Stimulated activated CD4-positive, alpha-beta T cell treated with anti-CD3 and anti-CD28 coated beads, Interleukin-12 subunit alpha, Interleukin-12 subunit beta, amount 100 ng/mL, for 4 hours (primary cell): ENCODE measurements at places on chromosomes 5 and 9.

DNA sequence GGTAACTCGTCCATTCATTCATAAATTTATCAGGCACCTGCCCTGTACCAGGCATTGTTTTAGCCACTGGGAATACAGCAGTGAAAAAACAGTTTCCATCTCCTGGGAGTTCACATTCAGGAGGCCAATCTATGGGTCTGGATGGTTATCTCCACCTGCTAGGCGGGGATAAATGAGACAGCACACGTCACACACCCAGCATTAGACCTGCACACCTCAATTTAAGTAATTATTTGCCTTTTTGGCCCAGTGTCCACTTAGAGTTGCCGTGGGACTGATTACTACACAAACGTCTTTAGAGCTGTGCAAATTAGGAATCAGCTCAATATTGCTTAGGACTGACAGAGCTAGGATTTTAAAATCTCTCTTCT is 46.1 kb downstream of the STK10 start:
- no peak for DNase-seq

DNA sequence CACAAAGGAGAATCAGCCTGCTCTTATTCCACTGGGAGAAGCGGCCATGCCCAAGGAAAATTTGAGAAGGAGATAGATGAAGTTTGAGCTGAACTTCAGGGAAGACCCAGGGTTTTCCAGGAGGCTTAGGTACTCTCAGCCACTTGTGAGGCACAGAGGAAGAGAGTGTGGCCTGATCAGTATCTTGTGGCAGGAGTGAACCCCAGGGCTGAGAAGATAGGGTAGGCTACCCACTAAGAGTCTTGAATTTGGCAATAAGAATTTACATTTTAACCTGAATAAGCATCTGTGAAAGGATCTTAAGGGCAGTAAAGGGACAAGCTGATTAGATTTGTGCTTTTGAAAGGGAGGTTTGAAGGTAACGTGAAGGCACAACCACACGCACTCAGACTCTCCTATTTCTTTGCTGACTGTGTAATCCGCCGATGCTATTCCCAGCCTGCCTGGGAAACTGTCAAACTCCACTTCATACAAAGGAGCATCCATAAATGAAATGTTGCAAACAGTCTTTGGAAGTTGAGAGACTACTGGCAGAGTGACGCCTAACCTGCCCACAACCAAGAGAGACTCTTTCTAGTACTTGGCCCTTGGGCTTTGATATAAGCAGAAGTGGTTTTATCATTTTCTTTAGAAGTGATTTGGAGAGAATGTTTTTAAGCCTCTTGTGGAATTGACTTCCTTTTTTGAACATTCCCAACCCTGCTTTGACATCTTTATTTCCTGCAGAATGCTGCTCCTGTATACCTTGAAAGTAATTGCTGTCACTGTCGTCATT is 108.2 kb upstream of the VCAN start:
- DNase-seq = no peak

DNA sequence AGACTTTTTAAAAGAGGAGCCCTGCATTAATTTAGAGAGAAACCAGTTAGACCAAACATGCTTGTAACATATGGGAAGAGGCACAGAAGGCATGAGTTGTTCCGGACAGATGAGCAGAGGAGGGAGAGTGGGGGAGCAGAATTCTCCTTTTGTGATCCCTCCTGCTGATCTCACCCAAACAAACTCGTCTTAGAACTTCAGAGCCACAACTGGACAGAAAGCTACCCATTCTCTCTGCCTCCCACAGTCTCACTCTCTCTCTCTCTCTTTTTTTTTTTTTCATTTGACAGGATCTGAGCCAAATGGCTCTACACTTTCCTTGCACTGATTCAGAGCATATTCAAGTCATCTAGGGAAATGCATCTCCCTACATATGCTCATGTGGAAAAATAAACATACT is 196.0 kb upstream of the PAPPA start:
- no peak for DNase-seq

DNA sequence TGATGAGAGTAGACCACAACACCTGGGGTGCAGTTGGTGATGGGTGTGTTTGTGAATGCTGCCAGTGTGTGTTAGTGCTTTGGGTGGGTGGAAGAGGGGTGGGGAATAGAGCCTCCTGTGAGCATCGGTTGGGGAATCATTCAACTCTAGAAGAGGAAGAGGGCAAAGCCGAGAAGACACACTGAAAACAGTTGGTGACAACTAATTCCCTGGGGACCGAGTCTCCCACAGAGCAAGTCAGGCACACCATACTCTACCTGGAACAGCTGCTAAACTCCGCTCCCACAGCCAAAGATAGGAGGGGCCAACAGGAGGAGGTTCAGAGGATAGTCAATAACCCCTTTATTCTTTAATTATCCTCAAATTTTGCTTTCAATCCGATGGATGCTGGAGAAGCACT is 1.6 kb upstream of the ARHGEF39 start:
- no peak for DNase-seq

DNA sequence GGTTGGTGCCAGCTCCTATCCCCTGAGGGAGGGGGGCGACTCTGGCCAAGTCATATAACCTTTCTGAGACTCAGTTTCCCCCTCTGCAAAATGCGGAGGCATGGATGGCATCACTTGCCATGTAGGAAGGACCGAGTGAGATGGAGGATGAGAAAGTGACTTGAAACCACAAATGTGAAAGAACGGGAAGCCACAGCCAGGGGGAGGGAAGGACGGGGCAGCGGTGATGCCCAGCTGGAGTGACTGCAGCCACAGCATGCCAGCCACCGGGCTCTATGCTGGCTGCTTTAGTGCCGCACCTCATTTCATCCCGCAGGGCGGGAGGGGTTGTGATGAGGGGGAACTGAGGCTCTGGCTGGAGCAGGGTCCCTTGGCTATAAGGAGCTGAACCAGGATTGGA is 74.5 kb downstream of the HMCN2 start:
- DNase-seq = no peak
